Stimulated activated CD8-positive, alpha-beta memory T cell treated with anti-CD3 and anti-CD28 coated beads, Interleukin-15, amount 100 ng/mL, for 4 hours (primary cell): ENCODE measurements at places on chromosomes 2 and 18.

DNA sequence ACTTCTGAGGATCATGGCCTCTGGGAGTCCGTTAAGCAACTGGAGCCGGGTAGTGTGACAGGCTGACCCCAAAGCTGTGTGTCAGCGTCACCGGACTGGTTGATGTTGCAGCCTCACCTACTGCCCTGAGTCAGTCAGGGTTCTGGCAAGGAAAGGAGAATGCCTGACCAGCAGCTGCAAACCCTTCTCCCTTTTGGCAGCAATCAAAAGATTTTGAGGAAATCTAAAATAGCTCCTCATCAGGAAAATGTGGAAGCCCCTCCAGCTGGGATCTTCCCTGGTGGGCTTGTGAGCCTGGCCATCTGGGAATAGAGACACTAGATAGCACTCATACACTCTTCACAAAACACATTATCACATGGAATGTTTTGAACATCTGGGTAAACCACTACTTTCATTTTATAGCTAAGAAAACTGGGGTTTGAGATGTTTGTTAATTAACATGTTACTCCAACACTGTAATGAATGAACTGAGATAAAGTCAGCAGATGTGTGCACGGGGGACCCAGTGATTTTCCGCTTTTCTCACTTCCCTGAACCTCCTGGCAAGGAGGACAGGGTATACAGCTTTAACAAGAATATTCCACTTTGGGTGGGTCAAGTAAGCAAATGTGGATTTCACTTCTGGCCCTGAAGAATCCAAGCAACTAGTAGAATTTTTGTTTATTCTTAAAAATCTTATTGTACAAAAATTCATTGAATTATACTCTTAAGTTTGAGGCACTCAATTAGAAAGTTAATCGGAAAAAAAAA is 24.7 kb downstream of the CLUL1 start:
- no peak for DNase-seq

- DNase-seq: no peak
Observed at GRCh38 chr2:231168460-231169139, 29.8 kb upstream of the ARMC9 start.

DNA sequence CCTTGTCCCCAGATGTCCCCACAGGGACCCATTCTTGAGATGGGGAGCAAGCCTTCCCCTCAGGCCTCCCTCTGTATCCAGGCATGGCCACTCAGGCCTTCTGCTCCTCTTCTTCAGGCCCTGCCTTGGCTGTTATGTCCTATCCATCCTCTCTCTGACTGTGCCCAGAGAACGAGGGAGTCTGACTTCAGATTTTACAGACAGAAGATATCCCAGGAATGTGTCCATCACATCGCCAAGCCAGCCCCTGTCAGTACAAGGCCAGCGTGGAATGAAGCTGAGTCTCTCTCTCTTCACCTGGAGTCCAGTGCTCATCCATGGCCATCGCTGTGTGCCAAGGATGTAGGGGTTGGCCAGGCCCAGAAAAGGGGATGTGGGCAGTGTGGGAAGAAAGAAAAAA is 57.6 kb downstream of the SDC1 start:
- DNase-seq: no peak

DNA sequence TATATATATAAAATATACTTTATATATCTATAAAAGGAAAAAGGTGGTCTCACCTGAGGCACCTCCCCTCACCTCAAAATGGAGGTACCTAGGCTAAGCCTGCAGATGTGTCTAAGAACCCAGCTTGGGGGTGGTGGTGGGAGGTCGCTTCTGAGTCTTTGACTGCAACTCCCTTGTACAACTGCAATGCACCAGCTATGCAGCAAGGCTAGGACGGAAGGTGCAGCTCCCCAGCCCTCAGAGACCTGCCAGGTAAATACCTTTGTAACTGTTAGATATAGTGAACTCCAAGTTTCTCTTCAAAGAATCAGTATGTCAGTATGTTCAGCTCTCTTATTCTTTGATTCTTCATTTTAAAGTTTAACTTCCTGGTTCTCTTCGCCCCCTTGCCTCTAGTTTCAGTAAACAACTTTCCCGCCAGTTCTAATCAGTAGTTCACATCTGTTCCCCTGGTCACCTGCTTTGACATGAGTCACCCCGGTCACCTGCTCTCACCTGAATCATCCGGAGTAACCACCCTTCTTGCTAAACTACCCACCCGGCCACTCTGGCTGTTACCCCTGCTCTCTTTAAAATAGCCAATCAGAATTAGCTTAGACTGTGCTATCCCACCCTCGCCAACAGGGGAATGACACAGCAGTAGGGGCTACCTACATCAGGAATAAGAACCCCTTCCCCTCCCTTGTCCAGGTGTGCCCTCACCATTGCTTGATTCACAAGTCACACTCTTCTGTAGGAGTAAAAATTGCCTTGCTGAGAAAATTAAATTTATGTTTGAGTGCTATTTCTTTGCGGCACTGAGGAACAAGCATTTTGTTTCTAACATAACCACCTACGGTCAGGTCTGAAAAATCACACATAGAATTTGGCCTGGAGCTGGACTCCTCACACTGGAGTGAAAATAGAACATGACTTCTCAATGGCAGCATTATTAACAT is 24.7 kb upstream of the IMPA2 start:
- no peak for DNase-seq

- DNase-seq: no peak
Observed at GRCh38 chr2:237486819-237487448, at the start of gene MLPH. Gene MLPH, plus strand, starts transcription at chr2:237487251. Its CDS starts 6,176 bp downstream, at chr2:237493427.

- DNase-seq: no peak
Observed at GRCh38 chr2:139685090-139685983, 905.1 kb upstream of the NXPH2 start.

- no peak for DNase-seq
Observed at GRCh38 chr2:223032187-223033142, 19.5 kb upstream of the KCNE4 start.

DNA sequence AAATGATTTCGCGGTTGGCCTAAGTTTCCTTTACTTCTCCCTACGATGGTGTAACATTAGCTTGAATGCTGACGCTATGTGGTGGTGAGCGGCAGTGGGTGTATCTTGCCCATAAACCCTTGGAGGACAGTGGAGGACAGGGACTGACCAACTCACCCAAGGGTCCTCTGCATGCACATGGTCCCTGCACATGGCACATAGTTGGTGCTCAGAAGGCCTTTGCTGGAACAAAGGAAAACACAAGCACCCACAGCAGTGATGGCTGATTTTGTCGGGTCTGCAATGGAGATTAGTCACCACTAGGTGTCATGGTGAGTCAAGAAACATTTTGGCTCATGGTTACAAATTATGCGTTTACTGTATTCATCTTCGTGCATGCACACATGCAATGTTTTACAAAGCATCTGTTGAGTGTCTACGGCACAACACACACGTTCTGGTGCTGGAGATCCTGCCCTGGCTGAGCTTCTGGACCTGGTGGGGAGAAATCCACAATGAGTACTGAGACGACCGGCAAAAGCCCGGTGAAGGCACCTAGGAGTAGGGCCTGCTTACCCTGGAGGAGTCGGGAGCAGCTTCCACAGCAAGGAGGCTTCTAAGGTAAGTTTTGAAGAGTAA is 44.0 kb downstream of the PDCL3 start:
- no peak for DNase-seq

DNA sequence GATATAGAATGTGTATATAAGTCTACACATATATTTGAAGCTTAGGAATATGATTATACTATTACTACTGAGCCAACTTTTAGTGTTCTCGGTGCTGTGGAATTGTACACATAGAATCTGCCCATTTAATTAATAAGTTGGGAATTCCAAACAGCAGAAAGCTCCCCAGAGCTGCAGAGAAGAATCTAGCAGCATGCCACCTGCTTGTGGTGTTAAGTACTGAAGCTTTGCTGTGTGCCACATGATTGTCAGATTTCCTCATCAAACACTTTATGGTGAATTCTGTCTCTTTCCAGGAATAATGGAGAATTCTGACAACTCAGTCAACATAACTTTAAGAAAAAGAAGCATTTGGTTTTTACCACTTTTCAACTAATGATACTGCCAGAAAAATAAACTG is 117.8 kb downstream of the WDSUB1 start:
- DNase-seq: no peak

- DNase-seq: no peak
Observed at GRCh38 chr2:85133751-85134254, 611 bp downstream of the TCF7L1 start.

DNA sequence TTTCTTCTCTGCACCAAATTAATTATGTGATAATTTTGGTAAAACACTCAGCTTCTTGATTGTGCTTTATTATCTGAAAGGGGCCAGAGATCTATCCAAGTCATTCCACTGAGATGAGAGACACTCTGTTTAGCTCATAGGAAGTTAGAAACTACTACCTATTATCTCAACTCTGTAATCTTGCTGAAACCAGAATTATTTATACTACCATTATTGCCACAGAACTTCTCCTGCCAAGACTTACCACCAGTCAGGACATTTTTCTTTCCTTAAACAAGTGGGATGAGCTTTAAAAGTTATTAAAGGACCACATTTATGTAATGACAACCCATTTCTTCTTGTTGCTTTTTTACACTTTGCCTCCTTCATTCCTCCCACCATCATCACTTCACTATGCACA is 855.6 kb upstream of the PIK3C3 start:
- no peak for DNase-seq

- no peak for DNase-seq
Observed at GRCh38 chr18:56444201-56444600, 194.2 kb downstream of the TXNL1 start.

DNA sequence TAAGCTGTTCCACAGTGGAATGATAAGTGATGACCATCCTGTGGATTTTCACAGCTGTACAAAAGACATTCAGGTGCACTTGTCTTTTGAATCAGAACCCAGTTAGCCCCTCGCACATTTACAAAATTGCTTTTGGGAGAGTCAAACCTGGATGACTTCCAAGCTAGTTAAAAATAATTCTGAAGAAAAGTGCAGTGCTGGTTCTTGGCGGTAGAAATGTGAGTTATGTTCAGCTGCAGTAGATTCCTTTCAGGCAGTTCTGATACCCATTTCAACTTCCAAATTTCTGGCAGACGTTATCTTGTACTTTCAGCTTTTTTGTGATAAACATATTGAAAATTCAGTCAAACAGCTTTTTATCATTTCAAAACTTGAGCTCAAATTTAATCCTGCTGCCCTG is 324.7 kb downstream of the NRXN1 start:
- DNase-seq: no peak

DNA sequence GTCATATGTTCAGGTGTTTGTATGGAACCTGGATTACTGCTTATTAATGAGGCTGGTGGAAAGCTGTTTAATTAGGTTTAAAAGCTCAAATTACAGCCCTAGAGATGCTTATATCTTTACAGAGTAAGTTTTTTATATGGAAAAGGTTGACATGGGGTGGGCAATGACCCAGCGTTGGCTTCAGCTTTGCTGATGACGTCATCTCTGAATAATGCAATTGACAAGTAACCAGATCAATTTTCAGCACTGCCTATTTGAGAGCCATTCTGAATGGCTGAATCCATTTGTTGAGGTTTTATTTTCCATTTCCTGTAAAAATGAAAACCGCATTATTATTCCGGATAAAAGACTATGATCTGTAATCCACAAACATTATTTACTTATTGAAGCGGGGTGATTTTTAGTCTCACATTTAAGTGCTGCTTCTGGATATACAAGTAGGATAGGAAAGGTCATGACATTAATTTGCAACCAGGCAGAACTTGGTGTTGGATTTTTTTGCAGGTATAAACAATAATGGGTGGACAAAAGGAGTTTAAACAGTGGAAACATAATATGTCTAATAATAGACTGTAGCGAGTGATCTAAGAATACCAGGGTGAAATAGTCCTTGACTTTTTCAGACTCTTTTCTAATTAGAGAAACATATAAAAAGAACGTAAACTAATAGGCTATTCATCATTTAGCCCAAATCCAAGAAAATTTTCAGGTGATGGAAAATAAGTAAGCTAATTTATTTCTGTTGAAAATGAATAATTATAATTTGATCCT is 2.7 kb downstream of the PPP1R1C start:
- no peak for DNase-seq

DNA sequence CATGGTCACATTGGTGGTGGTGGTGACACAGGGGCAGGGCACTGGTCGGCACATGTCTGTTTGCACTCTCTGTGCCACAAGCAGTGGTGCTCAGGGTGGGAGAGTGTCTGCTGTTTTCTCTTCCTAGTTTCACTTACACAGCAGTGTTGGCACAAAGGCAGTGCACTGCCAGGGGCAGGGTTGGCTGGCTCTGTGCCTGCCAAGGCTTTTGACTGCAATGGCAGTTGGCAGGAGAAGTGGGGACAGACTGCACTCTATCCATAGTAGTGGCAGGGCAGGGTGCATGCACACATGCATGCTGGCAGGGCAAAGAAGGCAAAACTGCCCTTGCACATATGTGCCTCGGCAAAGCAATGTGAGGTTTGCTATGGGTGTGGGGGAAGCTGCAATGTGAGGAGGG is 635.9 kb downstream of the SUCLG1 start:
- no peak for DNase-seq
